ENCODE measurements at places on chromosomes 6 and 20.

DNA sequence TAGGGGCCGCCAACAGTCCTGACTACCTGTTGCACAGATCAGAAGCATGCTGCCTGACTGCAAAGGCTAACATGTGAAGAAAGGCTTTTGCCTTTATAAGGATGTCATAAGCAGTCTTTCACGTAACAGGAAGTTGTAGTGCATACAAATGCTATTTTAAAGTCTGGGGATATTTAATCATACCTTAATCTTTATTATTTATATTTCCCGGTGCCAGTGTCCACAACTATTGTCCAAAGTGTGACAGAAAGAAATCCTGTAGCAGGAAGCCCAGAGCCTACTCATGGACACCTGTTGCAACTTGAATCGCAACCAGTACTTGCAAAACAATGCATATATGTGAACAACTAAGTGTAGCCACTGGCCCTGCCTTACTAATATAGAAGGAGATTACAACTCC lies 235.8 kb downstream of the ALDH8A1 start:
- DNase-seq = no peak

GRCh38 chr6:156719395-156719719 lies 57.8 kb upstream of the ARID1B start:
- no peak for DNase-seq

DNA sequence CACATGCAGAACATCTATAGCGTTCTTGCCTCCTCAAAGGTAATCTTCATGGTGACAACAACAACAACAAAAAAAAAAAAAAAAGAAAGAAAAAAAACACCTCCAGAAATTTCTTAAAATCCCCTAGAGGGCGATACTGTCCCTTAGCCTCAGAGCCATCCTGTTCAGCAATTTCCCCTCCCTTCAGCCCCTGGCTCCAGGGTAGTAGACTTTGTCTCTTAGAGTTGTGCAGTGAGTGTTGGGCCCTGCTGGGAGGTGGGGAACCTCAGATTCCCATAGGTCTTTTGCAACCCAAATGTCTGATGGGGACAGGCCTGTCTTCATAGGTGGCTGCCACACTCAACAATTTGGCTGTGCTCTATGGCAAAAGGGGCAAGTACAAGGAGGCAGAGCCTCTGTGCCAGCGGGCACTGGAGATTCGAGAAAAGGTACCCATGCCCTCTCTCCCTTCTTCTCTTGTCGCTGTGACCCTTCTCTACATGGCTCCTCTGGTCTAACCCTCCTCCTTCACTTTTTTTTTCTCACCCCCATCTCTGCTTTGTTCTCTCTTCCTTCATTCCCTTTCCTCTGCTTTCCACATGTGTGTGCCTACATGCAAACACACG lies 6.0 kb upstream of the PTK7 start:
- DNase-seq = peak; percentile 61

DNA sequence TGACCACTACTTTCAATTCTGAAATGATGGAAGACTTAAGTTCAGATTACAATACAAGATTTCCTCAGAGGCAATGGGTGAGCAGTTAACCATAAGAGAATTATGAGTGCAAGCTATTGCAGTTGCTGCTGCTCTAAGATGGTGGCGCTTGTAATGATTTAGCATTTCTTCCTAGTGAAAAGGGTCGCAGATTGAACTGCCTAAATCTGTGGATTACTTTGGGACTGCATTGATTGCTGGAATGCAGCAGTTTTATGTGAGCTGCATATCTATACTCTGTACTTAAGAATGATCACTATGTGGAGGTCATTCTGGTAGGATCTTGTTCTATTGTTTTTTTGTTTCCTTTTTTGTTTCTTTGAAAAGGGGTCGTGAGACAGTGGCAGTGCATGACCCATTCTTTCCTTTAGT lies 5.3 kb downstream of the SCAF8 start:
- DNase-seq = peak; percentile 28
